ENCODE measurements at places on chromosomes 2 and 18.

DNA sequence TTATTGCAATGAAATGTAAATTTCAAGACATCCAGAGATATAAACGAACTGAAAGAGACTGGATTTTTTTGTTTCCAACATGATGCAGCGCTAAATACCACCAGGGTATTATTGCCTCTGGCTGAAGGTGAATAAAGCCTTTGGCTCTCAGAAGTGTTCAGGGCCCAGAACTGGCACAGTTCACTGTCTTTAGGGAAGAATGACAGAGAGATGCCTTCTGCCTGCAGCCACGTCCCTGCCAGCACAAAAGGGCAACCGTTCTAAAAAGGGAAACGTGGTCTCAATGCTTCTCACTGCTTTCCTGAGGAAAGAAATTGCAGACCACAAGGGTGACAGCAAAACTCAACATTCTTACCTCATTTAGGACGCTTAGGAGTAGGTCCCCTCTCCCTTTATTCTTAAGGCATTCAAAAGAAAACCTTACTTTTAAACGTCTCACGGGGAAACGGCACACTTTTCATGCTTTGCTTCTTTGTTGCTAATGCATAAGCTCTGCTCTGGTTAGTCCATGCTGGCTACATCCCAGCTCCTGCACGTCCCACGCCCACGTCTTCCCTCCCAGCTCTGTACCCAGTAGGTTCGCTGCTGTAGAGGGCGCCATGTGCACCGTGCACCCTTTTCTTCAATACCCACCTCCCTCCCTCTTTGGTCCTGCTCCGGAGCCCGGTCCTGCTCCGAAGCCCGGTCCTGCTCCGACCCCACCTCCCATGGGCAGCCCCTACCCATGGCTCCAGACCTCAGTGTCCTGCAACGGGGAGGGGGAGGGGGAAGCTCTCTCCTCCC is 171.0 kb downstream of the HRH4 start:
- DNase-seq = no peak

GRCh38 chr2:73685764-73686438 is 43.7 kb upstream of the NAT8 start:
- DNase-seq = no peak

GRCh38 chr2:137693534-137693933 is 270.7 kb upstream of the HNMT start:
- DNase-seq = no peak

DNA sequence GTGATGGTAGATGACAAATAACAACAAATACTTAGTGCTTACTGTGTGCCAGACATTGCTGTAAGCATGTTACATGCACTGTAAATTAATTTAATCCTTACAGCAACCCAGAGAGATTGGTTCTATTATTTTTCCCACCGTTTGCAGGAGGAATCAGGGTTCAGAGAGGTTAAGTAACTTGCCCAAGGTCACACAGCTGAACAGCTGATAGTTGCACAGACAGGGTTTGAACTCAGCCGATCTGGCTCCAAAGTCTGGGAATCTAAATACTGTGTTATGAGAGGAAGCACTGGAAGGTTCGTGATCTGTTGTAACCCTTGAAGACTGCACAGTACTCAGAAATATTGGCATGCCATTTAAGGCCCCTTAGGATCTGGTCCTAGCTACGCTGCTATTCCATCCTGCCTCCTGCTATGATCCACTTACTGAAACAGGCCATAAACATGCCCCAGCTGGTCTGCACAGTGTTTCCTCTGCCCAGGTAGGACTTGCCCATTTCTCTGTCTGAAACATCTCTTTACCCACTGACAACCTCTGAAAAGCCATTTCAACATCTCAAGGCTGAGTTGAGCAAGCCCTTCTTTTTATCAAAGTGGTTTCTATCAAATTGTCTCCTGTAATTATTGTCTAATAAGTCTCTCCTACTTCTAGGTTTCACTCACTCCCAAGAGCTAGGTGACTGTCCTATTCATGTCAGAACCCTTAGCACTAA is 40.4 kb upstream of the MRPL33 start:
- no peak for DNase-seq

DNA sequence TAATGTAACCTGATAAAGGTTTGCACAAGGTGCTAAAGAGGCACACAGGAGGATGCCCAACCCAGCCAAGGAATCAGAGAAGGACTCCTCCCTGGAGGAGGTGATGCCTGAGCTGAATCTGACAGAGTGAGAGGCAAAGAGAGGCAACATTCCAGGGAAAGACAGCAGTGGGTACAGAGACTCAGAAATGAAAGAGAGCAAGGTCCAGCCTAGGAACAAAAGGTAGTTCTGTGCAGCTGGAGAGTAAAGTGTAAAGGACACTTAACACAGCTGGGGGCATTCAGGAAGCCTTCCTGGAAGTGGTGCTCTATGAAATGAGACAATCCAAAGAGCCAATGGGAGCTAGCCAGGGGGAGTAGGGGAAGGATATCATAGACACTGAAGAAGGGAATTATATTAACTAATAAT is 181.0 kb upstream of the GLI2 start:
- DNase-seq = no peak

DNA sequence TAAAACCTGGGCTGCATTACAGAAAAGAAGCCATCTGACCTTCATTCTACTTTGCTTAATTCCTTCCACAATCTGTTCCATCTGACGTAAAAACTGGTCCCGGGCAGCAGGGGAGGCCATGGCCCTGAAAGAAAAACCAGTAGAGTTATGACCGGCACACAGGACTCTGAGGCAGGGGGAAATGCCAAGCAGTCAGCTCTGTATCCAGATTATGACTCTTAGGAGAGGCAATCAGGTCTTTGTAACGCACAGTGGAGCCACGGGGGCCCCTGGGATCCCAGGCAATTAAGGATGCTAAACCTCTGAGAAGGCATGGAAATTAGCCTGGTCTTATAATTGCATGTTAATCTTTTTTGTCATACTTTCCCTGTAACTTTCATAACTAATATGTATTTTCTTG is 78.4 kb downstream of the CCDC93 start:
- no peak for DNase-seq

All from nucleus accumbens (tissue), 56 donors.